ENCODE measurements at places on chromosomes 16 and 17.

- no peak for DNase-seq
Observed at GRCh38 chr16:2003827-2004641, 5.6 kb downstream of the ZNF598 start.

GRCh38 chr16:60031740-60032139 lies 1297.6 kb upstream of the GOT2 start:
- no peak for DNase-seq

GRCh38 chr17:10198509-10199249 lies at the start of gene GAS7:
Gene GAS7, minus strand, starts transcription at chr17:10198606.
- no peak for DNase-seq

DNA sequence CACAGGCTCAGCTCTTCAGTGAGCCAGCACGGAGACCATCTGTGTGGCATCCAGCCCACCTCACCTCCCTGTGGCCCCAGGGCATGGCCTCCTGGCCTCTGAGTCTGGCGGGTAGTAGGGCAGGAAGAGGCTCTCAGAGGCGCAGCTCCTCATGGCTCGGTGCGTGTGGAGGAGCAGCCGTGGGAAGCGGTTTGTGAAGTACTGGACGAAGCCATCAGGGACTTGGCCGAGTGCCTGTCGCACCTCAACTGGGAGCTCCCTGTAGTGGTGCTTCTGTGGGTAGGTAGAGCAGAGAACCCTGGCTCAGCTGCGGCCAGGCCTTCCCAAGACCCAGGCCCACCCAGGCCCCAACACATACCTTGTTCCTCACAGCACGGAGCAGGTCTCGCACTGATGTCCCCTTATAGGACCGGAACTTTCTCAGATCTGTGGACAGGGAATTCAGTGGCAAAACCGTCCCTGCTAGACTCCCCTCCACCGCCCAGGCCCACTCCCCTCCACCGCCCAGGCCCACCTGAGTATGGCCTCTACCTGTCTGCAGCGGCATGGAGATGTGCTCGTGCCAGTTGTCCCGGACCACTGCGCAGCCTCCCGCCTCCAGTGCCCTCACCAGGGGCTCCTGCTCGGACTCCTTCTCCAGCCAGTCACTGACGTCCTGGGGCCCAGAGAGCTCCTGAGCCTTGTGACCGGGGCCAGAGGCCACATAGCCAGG lies 12.2 kb downstream of the PLK1 start:
- no peak for DNase-seq

DNA sequence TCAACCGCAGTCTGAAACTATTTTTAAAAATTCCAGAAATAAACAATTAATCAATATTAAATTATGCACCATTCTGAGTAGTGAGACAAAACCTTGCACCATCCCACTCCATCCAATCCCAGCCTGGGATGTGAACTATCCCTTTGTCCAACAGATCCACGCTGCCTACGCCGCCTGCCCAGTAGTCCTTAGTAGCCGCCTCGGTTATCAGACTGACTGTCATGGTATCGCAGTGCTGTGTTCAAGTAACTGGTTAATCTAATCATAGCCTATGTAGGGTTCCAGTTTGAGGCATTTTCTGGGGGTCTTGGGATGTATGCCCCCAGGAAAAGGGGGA lies 437.7 kb downstream of the HS3ST3B1 start:
- DNase-seq, result no peak

DNA sequence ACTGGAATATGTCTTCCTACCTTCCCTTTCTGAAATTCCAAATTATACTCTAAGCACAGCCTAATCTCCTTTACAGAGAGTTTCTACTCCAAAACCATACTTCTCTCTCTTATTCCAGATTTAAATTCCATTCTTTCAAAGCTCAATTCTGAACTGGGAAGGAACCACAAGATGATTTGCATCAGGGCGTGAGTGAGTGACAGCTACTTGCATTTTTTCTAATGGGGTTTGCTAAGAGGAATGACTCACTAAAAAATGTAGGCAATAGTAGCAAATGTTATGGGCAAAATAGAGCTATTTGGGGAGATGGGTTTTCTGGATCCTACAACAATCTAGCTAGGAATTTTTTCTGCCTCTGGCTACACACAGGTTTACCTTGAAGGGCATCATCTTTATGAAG lies 244.6 kb upstream of the PSMD7 start:
- no peak for DNase-seq

DNA sequence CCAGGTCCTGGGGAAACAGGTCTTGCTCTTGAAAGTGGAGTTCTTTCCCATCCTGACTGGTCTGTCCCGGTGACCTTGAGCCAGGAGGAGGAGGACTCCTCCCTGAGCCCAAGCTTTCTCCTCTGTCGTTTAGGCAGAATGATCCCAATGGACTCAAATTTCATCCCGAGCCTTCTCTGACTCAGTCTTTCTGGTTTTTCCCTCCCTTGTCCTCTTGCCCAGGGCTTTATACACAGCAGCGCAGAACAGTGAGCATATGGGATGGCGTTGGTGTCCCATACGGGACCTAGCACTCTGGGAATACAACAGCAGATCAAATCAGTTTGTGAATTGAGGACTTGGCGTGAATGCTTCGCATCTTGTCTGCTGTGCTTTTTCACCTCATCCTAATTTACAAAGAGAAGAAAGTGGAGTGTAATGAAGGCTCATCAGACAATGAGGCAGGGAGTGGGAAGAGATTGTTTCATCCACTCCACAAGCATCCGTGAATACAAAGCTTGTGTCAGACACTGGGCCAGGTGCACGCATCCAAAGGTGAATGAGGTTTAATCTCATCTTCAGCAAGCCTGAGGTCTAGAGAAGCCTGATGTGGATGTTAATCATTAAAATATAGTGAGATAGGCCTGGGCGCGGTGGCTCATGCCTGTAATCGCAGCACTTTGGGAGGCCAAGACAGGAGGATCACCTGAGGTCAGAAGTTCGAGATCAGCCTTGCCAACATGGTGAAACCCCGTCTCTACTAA lies 1.1 kb upstream of the XYLT1 start:
- no peak for DNase-seq

Measured in GOT3 (cell line).